ENCODE measurements at places on chromosomes 6 and 20.

GRCh38 chr20:59605601-59606364 is 1.4 kb downstream of the PHACTR3 start:
- DNase-seq = no peak

DNA sequence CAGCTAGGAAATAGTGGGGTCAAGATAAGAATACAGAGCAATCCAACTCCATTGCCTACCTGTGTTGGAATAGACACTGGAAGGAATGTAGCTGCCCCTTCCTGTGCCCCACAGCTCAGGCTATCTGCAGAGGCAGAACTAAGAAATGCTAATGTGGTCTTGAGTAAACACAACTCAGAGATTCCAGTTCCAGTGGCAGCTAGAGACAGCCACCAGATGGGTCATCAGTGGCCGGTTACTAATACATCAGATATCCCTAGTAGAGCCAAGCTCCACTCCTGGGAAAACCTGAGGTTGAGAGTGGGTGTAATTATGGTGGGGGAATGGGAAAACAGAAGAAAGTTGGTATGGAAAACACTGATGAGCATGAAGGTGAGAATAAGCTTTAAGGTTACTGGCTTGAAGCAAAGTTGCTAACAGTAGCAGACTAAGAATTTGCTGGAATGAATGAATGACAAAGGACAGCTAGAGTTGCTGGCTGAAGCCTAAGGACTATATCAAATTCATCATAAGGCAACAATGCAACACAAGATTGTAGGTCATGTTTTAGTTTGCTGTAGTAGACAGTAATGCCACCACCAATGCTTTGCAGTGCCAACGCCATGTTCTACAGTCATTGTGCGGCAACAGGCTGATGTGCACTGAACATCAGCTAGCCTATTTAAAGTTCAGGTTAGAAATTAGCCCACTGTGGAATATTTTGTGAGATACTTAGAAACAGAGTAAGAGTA is 28.3 kb upstream of the FAM83C start:
- DNase-seq = no peak

GRCh38 chr6:72861935-72862432 is 240.1 kb downstream of the KCNQ5 start:
- DNase-seq = no peak

- no peak for DNase-seq
These were observed 401.2 kb upstream of the AGPAT4 start for GRCh38 chr6:161674930-161675682.

DNA sequence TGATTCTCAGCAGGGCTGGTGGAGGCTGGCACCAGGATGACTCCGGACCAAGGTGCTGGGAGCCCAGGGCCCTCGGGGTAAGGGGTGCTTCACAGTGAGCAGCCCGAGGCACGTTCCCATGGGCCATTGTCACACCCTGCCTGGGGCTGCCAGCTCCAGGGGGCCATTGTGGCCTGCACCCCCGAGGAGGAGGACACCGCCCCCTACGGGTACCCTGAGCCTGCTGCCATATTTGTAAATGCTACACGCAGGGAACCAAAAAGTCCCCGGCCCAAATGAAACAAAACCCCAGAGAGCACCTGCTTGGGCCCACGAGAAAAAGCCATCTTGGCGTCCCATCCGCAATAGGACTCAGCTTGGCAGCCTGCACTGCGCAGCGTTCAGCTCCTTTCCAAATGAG is 64.7 kb upstream of the GATA5 start:
- no peak for DNase-seq

GRCh38 chr20:48294196-48294595 is 508.9 kb upstream of the SULF2 start:
- DNase-seq = no peak

DNA sequence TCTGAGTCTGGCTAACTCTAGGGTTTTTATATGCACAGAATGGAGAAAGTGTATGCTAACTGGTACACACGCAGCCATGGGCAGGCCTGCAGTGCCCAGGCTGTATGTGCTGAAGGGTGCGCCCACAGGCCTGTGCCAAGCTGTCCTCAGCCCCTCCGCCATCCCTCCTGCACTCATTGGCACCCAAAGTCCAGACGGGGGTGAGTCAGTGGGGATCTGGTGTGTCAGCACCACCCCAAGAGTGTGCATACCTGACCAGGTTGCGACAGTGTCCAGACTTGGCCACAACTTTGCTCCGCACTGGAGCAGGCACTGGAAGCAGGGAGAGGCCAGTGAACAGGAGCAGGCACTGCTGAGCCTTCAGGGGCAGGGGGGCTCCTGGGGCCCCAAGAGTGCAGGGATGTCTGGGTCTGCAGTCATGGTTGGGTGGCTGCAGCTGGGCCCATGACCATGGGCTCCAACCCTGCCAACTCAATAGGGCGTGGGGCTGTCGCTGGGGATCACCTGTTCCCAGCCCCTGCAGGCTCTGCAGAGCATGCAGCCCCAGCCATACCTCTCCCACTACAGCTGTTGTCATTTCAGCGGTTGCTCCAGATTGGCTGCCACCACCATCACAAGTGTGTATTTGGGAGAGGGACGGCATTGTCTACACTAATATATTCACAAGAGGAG is 717.8 kb downstream of the EPHA7 start:
- no peak for DNase-seq

- DNase-seq = no peak
These were observed 33.5 kb upstream of the TSPYL1 start for GRCh38 chr6:116313101-116313776.

DNA sequence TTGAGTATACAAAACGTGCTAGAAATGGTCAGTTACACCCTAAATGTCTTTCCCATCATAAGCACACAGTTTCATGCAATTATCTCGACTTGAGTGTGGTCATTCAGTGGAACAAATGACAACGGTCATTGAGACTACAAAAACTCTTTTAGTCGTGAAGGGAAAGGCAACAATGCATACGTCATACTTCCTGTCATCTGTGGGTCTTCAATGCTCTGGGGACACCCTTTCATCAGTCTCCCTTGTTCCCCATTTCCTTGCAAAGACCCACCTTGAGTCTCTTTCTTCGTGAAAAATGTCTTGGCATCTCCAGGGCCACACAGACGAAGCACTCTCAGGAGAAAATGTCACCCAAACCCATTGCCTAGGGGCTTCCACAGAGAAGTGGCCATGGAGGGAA is 238.5 kb downstream of the GMPR start:
- no peak for DNase-seq

DNA sequence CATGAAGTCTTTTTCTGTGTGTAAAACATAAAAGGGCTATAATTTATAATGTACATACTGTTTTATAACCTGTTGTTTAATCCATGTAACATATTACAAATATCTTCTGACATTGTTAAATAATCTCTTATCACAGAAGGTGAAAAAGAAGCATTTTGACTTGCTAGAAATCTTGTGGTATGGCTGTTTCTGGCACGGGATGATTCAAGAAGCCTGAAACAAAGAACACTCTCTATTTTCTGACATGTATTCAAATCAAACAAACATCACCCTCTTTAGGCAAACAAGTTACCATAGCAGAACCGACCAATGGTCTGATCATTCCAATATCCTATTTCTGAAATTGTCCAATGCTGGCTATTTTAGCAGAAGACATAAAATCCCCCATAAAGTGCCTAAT is 55.4 kb downstream of the HS3ST5 start:
- no peak for DNase-seq

GRCh38 chr6:147161974-147162495 is 42.2 kb upstream of the STXBP5 start:
- no peak for DNase-seq

GRCh38 chr20:14677455-14677854 is 340.0 kb upstream of the FLRT3 start:
- no peak for DNase-seq

GRCh38 chr20:59778615-59779200 is 154.7 kb downstream of the SYCP2 start:
- DNase-seq = no peak

DNA sequence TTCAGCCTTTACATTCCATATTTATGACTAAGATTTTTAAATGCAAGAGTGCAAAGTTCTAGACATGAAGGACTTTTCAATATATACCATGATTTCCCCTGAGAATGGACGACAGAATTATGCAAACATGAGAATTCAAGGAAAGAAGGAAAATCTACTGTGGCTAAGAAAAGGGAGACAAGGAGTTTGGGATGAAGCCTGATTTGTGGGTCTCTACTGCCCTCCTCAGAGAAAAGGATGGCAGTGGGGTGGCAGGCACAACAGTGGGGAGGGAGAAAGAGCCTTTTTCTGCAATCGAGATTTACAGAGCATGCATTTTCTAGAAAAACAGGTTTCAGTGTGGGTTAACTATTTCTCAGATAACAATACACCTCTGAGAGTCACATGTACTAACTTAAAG is 466.9 kb upstream of the NRSN1 start:
- DNase-seq = no peak

DNA sequence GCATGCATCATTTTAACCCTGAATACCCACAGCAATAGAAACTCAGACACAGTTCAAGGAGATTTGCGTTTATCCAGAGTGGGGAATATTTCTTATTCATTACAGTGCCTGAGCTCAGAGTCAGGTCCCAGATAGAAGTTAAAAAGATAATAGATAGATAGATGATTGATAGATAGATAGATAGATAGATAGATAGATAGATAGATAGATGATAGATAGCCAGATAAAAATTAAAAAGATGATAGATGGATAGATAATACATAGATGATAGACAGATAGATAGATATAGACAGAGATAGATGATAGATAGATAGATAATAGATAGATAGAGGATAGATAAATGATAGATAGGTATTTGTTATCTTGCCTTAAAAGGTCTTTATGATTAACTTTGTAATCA is 184.7 kb downstream of the MYLK4 start:
- no peak for DNase-seq

GRCh38 chr6:165469483-165469882 is 160.1 kb upstream of the C6orf118 start:
- no peak for DNase-seq

DNA sequence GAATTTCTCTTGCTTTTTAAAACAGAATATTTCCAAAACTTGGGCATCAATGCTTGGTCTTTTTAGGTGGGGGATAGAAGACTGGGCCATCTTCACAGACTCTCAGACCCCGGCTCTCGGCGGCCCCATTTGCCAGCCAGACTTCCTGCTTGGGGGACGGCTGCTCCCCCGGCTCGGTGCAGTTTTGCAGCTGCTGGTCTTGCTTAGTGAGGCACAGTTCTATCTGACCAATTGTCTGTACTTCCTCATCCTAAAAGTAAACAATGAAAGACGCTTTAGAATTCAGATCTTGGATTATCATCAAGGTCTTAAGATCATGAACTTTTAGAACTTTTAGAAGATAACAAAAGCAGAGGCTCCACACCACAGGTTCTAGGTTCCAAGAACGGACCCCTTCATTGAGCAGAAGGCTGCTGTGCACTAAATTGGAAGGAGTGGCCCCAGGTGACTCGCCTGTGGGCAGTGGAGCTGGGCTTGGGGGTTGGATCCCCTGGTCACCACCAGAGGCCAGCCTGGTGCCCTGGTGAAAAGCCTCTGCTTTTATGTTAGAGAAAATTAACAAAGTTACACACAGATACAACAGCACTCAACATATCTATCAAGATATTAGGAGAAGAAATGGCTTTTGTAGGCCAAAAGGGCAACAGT is 26.7 kb downstream of the RNASET2 start:
- DNase-seq = no peak

GRCh38 chr20:34553366-34553867 is 5.1 kb upstream of the MAP1LC3A start:
- DNase-seq = no peak

GRCh38 chr6:154874773-154875592 is 120.1 kb upstream of the TIAM2 start:
- no peak for DNase-seq

GRCh38 chr6:79134699-79135474 is 56.8 kb upstream of the PHIP start:
- no peak for DNase-seq

DNA sequence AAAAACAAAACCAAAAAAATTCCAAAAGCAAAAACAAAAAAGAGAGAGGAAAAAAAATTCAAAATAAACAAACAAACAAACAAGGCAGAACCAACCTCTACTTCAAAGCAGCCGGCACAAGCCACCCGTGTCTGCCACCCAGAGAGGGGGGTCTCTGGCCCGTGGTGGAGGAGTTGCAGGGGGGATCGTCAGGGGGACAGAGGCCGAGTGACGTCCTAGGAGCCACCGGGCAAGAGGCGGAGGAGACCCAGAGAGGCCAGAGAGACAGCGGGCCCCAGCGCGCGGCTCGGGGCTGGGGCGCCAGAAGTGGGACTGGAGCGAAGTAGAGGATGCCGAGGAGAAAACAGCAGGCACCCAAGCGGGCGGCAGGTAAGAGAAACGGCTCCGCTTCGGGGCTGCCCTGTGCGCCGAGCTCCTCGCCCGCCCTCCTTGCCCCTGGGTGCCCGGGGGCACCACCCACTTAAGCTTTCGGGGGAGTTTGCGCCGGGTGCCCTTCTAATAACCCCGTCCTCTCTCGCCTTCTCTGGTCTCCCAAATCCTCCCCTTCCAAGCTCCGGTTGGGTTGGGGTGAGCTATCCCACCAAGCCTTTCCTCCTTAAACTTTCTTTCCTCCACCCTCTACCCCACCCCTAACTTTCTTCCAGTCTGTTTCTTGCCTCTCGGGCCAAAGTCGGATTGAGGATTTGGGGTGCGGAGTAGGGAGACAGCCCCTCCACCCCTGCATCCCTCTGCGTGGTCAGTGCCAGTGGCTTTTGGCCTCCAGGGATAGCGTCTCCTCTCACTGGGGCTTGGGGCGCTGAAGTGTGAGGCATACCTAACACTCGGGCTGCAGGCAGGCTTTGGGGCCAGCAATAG is 1.0 kb downstream of the TSHZ2 start:
- DNase-seq = no peak

DNA sequence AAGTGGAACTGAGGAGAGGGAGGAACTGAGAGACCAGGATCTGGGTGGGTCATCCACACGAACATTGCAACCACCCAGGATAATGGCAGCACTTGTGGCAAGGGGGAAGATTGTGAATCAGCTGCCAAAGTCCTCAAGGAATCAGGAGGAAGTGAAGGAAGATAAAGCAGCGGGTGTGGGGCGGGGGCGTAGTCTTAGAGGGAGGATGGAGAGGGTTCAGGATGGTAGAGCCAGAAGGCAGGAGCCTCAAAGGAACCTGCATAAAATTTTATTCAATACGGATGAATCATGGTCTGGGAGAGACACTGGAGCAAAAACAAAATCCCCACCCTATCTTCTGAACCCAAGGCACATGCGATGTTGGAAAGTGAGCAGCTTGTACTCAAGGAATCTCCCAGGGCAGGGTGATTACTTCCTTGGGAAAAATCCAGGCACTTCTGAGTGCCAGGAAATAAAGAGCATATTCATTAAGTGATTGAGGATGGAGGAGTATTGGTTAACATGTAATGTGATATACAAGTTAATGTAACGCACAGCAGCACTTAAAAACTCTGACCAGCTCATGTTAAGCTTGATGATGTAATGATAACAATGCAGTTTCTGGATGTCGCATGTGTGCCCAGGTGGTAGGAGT is 82.0 kb upstream of the B3GAT2 start:
- no peak for DNase-seq

Data from CD4-positive, alpha-beta T cell treated with Interleukin-15 for 4 hours (primary cell).